ENCODE measurements at places on chromosomes 16 and 17. TPM values are rescaled to one million over a fixed set of nuclear protein-coding genes. Genes with fewer than 3 reads are reported as not detected.
A peak's percentile ranks its signal among the peaks of the same experiment; 100 is the strongest.

Gene TMC5
- total RNA-seq, result not detected

Gene SLC38A8
- total RNA-seq, result not detected

DNA sequence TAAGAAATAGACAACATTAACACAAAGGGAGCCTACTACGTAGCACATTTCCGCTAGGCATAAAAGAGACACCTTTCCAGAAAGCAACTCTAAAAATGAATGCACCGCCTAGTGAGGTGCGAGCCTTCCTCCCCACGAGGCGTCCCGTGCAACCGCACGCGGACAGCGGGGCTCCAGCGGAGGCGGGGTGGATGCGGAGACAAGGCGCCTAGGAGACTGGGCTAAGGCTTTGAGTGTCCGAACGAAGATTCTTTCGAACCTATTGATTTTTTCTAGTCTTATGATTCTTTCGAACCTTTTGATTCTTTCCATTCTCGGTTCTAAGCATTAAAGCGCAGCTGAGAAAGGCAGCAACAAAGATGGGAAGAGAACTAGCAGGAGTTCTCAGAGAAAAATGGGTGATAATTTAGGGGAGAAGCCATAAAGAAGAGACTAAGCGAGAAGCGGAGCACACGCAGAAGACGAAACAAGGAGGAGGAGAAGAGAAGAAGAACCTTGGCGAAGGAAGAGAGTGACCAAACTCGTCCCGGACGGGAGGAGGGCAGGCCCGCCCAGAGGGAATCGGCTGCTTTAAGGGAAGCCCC is 394 bp upstream of the CPD start:
- peak; percentile 62 for DNase-seq

Gene SPATA2L
- 9.9 TPM for total RNA-seq

- no peak for DNase-seq
These were observed 15.6 kb downstream of the SCNN1B start for GRCh38 chr16:23317751-23318150.

GRCh38 chr16:56649820-56650219 is 1.9 kb upstream of the MT1B start:
- no peak for DNase-seq

DNA sequence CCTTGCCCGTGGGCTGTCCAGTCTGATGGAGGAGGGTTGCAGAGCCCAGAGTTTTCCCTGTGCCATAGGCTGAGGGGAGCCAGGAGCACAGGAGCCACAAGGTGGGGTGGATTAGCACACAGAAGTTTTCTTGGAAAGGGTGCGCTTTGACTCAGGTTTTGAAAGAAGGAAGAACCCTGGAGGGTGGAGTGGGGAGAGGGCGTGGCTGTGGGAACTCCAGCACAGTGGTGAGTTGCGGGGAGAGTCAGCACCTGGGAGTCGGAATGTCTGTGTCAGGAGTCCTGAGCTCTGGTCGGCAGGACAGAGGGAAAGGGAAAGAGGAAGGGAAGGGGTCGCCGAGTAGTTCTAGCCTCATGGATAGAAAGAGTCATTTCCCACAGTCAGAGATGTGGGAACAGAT is 8.9 kb upstream of the KRT14 start:
- no peak for DNase-seq

Gene ZMYND15
- total RNA-seq, result 0.22 TPM

DNA sequence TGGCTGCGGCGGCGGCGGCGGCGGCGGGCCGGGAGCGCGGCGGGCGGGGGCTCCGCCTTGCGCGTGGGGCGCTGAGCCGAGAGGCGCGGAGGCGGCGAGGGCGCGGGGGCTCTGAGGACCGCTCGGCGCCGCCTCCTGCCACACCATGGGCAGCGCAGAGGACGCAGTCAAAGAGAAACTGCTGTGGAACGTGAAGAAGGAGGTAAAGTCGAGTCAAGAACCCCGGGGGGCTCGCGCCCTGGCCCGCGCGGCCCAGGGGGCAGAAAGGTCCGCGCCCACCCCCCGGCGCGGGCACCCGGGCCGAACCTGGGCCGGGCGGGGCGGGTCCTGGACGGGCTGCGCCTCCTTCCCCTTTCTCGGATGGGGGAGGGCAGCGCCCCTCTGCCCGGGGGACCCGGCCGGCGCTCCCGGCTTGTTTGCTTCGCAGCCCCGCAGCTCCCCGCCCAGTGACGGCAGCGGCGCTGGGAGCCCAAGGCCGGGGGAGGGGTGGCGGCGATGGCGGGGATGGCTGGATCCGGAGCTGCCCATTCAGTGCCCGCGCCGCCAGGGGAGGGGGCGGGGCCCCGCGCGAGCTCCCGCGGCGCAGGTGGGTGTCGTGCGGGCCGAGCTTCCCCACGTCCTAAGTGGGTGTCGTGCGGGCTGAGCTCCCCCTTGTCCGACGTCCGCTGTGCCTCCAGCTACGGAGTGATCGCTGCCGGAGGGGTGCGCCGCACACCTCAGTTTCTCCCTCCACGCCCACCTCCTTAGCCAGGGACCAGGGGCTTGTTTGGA is 428 bp downstream of the SGSM2 start:
- peak; percentile 44 for DNase-seq

Gene MARVELD3
- total RNA-seq, result not detected

Gene STUB1
- 73.5 TPM for total RNA-seq

Gene KRTAP4-11
- total RNA-seq, result not detected

GRCh38 chr16:87836844-87837581 is 32.3 kb downstream of the SLC7A5 start:
- no peak for DNase-seq

GRCh38 chr17:69796078-69796477 is 278.9 kb upstream of the KCNJ16 start:
- no peak for DNase-seq

- DNase-seq, result peak; percentile 42
These were observed 794 bp upstream of the CPNE7 start for GRCh38 chr16:89574681-89575246.

Gene RGS9
- total RNA-seq, result 3.1 TPM

DNA sequence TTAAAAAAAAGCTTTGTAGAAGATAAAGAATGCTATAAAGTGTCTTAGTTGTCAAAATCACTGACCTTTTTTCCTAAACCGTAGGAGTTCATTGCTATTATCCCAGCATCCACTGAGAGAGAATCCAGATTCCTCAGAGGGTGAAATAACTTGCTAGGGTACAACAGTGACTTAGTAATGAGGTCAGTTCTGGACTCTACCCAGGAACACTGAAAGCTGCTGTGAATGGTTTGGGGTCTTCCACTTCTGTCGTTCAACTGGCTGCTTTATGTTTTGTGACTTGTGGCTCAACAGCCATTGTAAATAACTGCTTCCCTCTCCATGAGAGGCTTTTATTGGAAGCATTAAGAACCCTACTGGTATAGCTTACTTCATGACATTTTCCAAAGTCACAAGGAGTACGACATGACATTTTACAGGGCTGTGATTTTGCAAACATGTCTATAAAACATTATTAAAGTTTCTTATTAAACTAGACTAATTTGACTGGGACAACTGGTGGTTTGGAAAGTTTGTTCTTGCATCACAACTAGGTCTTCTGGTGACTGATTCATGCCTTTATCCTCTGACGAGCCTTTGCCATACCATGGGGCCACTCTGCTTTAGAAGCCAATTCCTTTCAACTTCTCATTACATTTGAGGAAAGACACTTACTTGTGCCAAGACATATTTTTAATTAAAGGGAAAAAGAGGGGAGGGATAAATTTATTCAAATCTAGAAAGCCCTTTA is 92.2 kb upstream of the CDH11 start:
- DNase-seq, result no peak
